ENCODE measurements at places on chromosomes 3 and 15.

GRCh38 chr15:59491062-59491461 is 53.1 kb downstream of the FAM81A start:
- DNase-seq, result no peak

DNA sequence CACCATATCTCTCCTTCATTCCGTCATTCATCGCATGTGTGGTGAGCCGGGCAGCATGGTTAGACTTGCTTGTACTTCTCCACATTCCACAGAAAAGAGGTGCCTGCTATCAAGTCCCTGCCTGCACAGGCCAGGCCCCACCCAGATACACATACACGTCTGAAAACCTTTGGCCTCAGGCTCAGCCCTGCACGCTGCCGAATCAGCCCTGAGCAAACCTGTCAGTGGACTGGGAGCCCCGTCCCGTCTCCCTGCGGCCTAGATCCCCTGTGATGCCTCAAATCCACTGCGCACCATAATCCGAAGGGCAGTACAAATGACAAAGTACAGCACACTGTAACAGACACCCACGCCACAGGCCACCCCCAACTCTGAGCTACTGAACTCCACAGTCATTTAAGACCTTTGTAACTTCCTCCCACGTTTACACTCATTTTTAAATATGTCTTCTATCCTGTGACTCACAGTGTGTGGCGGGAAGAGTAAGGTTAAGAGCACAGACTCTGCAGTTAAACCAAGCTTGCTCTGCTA is 67.1 kb downstream of the MB21D2 start:
- peak; percentile 20 for DNase-seq

GRCh38 chr3:40355410-40355809 is 31.6 kb upstream of the ENTPD3 start:
- DNase-seq, result no peak

- DNase-seq, result no peak
These were observed 104.1 kb downstream of the PGPEP1L start for GRCh38 chr15:98903377-98904018.

- no peak for DNase-seq
These were observed 42.6 kb upstream of the MRPS22 start for GRCh38 chr3:139301183-139301582.

DNA sequence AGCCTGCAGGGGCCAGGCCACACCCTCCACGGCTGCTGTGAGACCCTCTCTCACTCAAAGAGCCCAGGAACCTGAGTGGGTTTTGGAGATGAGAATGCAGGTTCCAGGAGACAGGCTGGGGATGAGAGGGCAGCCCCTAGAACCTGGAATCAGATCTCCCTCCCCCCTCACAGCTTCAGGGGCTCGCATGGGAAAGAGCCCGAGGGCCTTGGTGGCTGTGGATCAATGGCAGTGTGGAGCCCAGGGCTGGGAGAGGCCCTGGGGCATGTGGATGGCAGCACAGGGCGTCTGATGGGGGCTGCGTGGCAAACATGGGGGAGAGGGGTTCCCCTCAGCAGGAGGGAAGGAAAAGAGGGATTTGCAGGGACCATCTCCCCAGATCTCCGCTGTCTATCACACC is 112.8 kb upstream of the RPL32 start:
- DNase-seq, result no peak

GRCh38 chr15:60830479-60830878 is 351.5 kb upstream of the ICE2 start:
- no peak for DNase-seq

- DNase-seq, result no peak
These were observed 41.3 kb upstream of the RARB start for GRCh38 chr3:25386686-25387255.

DNA sequence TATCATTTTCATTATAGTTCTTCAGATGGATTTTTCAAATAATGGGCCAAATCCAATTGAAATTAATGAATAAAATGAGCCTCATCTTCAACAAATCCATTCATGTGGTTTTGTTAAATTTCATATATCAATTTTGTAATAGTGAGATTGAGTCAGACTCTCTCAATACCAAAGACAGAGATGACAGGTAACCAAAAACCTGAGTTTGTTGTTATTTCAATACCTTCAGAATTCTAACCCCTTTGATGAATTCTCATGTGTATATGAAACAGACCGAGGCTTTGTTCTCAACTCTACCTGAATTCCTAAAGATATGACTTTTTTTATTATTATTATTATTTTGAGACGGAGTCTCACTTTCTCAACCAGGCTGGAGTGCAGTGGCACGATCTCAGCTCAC is 92.8 kb downstream of the FOXP1 start:
- DNase-seq, result no peak

DNA sequence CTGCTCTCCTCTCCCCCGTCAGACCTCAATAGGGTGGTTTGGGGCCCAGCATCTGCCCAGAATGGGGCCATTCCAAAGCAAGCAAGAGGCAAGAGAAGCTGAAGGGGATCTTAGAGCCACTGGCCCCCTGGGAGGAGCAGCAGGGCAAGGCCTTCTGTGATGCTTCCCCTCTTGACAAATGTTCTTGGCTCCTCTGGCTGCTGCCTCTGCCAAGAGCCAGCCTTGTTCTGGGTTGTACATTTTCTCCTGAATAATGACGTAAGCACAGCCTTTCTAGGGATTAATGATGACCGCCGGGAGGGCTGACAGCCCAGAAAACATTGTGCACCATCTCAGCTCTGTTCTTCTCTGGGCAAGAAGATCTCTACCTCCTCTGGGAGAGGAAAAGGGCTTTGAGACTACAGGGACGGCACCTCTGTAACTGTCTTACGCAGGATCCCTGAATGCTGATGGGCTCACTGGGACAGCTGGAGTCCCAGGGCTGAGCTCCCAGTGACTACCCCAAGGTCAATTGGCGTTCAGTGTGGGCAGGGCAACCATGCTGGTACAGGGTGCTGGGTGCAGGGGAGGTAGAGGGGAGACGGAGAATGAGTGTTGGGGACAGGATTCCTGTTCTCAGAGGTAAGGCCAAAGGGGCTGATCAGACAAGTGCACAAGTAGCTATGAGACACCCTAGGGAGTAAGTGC is 253.3 kb downstream of the FAM43A start:
- DNase-seq, result no peak

DNA sequence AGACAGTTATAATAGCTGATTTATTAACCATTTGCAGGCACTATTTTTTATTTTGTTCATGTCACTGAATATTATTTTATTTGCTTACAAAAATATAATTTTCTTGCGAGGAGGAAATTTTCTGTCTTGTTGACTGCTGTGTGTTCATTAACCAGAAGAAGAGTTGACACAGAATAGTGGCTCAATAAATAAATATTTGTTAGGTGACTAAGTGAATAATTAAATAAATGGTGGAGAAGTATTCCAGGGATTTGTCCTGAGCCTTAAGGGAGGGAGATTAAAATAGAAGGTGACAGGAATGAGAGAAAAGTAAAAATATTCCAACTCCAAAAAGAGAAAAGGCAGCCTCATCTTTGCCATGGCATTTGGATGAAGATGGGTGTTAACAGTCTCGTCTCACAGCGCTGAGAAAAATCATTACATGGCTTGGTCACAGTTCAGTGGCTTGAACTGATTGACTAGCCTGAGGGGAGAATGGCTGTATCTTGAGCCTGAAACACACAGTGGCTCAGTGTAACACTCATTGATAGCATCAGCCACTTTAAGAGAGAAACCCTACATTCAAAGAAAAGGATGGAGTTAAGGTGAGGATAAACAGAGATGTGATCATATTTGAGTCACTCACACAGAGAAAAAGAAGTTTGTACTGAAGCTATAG is 449.9 kb upstream of the NAALADL2 start:
- DNase-seq, result no peak

Data from breast epithelium (tissue), 4 donors.